Naive B cell (primary cell): ENCODE measurements at places on chromosomes 3 and 15.

DNA sequence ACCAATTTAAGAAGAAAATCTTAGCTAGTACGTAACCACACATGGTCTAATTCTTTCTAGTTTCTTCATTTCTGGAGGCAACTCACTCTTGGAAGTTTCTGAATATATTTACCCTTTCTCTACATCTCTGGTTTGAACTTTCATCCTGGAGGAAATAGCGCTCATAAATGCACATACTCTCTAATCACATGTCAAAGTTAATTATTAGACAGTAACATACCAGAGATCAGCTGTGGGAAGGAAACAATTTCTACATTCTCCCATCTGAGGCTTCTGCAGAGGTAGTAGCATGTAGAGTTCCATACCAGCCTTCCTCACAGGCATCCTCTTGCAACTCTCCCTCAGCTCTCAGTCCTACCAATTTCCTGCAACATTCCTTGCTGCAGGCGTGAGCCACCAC is 132.5 kb downstream of the RBPMS2 start:
- DNase-seq: no peak

DNA sequence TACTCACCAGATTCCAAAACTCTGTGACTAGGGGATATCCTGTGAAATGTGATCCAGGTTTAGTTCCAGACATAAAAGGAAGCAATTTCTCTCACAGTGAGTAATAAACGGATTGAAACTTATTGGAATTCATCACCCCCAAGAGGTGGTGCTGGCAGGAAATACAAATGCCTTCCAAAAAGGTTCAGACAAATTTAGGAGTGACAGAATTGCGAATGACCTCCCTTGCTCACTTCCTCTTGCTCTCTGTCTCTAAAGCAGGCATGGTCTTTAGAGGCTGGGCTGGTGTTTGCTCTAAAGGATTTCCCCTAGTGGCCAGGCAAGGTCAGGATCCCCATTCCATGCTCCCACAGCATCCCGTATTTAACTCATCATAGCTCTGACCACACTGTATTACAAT is 449.4 kb upstream of the PPP2R3A start:
- no peak for DNase-seq

DNA sequence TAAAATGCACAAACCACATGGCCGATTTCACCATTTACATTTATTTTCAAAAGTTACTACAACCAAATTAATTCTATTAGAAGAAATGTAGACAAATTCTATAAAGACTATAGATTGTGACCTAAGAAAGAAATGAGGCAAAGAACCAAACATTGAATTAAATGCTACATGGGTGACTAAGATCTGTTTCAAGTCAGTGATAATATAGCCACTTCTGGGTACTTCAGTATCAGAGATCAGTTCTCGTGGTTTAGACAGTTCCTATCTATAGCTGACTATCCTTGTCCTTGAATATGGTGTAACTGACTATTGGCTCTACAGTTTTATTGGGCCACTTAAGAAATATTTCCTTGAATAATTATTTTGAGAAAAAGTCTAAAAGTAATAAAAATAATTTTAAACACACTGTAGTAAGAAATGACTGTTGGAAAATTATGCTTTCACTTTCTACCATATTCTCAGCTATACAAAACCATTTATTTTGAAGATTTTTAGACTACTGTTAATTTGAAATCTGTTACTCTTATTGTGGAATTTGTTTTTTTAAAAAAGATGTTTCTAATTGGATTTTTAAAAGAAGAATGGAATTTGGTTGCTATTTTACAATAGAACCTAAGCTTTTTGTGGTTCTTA is 14.1 kb downstream of the KCNMB3 start:
- no peak for DNase-seq

- DNase-seq: peak; percentile 5
Observed at GRCh38 chr3:186105543-186105942, 3.3 kb downstream of the ETV5 start.

DNA sequence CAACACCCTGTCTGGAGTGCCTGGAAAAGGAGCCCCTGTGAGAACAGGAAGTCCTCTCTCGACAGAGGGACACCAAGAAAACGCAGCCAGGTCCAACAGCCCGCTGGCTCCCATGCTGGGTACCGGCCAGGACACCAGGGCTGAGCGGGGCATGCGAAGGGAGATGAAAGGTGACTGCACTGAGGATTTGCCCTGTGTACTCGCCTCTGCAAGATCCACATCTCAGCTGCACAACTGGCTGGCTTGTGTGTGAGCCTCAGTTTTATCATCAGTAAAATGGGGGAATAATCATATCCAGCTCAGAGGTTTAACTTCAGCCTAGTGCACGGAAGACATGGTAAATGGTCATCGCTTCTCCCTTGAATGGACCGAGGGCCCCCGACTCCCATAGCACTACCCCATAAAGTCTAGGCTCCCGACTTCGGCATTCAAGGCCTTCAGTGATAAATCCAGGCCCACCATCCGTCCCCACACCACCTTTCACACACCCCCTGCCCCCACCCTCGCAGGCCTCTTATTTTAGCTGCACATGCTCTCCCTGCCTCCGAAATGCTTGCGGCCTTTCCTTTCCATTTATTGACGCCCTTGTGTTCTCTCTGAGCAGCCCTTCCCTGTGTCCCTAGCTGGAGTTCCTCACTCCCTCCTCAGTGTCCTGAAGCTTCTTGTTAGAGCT is 15.8 kb downstream of the ISG20 start:
- no peak for DNase-seq

GRCh38 chr3:194379231-194379630 is 9.7 kb upstream of the LRRC15 start:
- DNase-seq: no peak

DNA sequence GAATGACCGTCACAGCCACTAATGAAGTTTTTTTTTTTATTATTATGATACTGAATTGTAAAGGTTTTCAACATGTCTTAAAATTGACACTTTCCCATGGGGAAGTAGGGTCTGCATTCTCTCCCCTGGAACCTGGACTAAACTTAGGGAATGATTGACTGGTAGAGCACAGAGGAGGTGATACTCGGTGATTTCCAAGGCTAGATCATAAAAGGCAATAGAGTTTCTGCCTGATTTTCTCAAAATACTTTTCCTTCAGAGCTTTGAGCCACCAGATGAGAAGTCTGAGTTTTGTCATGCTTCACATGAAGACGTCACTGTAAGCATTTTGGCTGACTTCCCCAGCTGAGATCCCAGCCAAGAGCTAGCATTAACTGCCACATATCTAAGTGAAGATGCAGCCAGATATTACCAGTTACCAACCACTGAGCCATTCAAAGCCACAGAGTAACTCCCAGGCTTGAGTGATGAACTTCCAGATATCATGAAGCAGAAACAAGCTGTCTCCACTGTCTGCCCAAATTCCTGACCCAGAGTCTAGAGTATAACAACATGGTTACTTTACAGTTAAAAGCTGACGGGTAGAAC is 105.8 kb downstream of the LSAMP start:
- DNase-seq: no peak

- DNase-seq: no peak
Observed at GRCh38 chr15:71812966-71813722, 2.8 kb downstream of the NR2E3 start.

DNA sequence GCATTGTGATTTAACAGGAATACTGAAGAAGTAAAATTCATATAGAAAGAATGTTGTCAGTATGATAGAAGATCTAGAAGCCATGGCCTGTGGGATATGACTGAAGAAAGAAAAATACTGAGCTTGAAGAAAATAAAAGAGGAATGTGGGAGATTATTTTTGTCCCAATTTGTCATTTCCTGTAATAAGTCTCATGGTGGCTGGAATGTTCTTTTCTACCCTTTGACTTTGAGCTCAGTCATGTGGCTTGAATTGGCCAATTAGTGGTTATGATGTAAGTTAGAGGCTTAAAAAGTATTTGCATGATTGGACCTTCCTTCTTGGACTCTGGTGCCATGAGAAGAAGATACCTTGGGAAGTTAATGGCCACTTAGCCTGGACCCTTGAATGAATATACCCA is 14.1 kb downstream of the APH1B start:
- DNase-seq: no peak

- DNase-seq: no peak
Observed at GRCh38 chr3:14496351-14496750, 43.8 kb downstream of the GRIP2 start.

DNA sequence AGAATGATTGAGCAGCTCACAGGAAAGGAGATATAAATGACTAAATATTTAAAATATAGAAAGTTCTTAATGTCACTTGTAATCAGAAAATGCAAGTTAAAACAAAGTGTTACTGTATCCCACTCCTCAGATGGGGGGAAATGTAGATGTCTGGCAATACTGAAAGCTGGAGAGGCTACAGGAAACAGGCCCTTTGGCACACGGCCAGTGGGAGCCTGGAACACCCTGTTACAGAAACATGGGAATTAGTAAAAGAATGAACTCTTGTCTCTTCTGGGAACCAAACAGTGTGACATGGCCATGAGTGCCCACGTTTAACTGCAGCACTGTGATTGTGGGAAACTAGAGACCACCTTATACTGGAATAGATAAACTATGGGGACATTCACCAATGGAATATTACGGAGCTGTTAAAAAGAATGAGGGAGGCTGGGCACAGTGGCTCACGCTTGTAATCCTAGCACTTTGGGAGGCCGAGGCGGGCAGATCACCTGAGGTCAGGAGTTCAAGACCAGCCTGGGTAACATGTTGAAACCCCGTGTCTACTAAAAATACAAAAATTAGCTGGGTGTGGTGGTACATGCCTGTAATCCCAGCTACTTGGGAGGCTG is 50.2 kb downstream of the CDCP1 start:
- no peak for DNase-seq

- no peak for DNase-seq
Observed at GRCh38 chr3:86794361-86795065, 196.4 kb downstream of the VGLL3 start.

GRCh38 chr3:67437090-67437489 is 217.3 kb downstream of the SUCLG2 start:
- no peak for DNase-seq

GRCh38 chr3:69357196-69357595 is 28.7 kb downstream of the FRMD4B start:
- no peak for DNase-seq

- DNase-seq: no peak
Observed at GRCh38 chr3:123159926-123160635, 41.7 kb upstream of the SEC22A start.

DNA sequence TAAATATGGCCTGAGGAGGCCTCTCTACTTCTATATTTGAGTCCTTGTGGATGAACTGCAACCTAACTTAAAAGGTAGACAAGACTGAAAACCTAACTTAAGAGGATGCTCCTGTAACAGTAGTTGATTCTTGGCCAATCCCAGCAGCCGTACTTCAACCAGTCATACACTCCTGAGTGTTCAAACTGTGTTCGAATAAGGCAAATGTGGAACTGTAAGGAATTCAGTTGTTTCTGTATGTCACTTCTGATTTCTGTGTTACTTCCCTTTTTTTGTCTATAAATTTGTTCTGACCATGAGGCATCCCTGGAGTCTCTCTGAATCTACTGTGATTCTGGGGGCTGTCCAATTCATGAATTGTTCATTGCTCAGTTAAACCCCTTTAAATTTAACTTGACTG is 20.5 kb downstream of the GALK2 start:
- no peak for DNase-seq

DNA sequence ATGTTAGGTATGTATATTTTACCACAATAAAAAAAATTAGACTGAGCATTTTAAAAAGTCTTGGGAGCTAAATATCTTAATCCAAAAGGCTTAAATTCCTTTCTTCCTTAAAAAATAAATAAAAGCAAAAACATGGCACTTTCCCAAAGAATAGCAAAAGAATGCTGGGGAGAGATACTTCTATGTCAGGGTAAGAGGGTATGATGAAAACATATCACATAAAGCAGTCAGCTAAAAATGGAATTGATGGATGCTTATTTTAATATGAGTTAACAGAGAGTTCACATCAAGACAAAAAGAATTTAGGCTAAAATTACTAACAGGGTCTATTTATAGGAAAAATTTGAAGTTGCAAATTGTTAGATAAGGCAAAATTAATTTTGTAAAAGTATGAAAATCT is 141.0 kb downstream of the MYLK start:
- no peak for DNase-seq

- no peak for DNase-seq
Observed at GRCh38 chr3:151795276-151795675, 18.6 kb upstream of the AADAC start.

DNA sequence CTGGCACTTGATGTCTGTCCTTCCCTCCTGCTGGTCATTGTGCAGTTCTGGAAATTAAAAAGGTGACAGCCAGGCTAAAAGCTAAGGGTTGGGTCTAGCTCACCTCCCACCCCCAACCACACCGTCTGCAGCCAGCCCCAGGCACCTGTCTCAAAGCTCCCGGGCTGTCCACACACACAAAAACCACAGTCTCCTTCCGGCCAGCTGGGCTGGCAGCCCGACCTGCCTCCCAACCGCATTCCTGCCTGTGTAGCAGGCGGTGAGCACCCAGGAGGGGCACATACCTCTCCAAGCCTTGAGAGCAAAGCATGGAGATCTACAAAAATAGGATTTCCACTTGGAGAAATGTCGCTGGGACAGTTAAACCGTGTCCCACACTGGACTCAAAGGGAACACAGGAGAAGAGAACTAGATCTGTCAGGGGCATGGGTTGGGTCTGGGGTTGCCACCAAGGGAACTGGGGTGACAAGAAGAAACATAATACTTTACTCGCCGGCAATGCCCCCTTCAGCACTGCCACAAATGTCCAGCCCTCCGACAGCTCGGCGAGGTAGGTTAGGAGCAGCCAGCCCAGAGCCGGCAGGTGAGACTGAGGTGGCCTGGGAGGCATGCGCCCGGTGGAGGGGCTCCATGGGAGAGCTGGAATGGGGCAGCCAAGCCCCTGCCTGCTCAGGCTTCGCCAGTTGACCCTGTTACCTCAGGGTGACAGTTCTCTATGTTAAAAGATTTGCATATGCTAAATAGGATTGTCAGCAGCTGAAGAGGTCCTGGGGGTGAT is 52.2 kb downstream of the EXOG start:
- no peak for DNase-seq

- DNase-seq: no peak
Observed at GRCh38 chr3:14839236-14839635, 20.5 kb downstream of the FGD5 start.

- DNase-seq: no peak
Observed at GRCh38 chr3:29312395-29312794, 31.5 kb downstream of the RBMS3 start.

GRCh38 chr3:13841141-13841540 is 38.7 kb downstream of the WNT7A start:
- no peak for DNase-seq

- DNase-seq: no peak
Observed at GRCh38 chr3:115581362-115582135, 41.8 kb upstream of the GAP43 start.
